HCT116 (cell line): ENCODE measurements at places on chromosomes 4 and X. TPM values are rescaled to one million over a fixed set of nuclear protein-coding genes. Genes with fewer than 3 reads are reported as not detected.

MID1 gene
- total RNA-seq: 48.8 TPM

GRCh38 chrX:106619797-106620196 lies 8.0 kb downstream of the RADX start:
- DNase-seq: no peak

UCP1 gene
- not detected for total RNA-seq

DNA sequence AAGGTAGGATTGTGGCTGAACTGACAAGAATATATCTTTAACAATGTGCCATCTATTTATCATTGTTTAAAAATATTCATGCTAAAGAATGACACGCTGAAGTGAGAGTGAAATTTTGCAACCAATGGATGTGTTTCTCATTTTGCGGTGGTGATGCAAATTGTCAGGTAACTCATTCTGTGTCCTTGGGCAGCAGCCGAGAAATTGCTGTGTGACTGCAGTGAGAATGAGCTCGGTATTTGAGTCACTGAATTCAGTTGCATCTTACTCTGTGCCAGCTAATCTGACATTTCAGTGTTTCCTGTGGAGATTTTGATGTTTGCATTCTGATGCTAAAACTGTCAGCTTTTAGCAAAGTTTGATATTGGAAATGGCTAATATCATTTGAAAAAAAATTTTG lies 28.1 kb downstream of the MCUB start:
- no peak for DNase-seq

- no peak for DNase-seq
These were observed 9.5 kb upstream of the CASK start for GRCh38 chrX:41932885-41933284.

GRCh38 chr4:39814403-39815185 lies 116.7 kb downstream of the UBE2K start:
- peak; percentile 50 for DNase-seq

DNA sequence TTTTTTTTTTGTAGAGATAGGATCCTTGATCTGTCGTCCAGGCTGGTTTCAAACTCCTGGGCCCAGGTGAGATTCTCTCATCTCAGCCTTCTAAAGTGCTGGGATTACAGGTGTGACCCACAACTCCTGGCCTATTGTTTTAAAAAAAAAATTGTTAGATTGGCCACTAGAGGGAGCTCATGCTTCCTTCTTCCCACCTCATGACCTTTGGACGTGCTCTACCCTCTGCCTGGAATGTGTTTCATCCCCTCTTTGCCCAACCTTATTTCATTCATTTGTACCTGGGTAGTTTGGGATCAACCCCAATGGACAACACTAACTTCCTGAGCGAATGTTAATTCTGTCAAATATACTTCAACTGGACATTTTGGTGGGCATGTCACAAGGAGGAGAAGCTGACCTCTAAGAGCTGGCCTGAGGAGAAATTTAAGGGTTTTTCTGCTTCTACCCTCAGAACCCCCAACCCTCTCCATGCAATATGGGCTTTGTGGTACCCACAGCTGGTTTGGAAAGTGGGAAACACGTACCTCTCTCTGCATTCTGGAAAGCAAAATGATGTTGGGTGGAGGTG lies 6.4 kb downstream of the PPEF2 start:
- peak; percentile 23 for DNase-seq

TLR10 gene
- 0.30 TPM for total RNA-seq

DNA sequence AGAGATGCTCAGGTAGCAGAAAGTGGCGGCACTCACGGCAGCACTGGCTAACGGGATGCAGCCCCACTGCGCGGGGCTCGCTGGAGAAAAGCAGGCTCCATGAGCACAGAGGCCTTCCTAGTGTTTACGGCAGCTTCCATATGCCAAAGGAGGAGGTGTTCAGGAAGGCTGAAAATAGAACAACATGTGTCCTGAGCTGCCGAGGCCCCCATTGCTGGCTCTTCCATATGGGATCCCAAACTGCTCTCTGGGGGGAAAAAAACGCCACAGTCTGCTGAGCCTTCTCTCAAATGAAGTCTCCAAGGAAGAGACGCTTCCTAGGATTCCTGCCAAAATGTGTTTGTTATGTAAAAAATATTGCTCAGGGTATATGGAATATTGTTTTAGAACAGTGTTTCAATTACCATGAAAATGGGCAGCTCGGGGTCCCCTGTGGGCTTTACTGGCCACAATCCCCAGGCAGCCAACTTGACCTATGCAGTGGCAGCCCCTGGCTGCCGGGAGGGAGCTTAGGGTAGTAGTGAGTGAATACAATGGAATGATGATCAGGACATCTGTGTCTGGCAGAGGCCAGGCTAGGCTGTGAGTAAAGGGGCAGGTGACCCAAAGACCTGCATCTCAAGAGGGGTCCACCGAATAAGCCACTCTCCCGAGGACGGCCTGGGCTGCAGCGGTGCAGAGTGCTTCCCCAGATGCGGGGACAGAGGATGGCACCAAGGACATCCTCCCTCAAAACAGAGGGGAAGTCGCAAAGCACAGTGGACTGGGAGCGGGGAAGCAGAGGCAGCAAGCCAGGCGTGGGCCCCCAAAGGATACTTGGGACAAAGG lies 170.1 kb downstream of the AFAP1 start:
- no peak for DNase-seq

DNA sequence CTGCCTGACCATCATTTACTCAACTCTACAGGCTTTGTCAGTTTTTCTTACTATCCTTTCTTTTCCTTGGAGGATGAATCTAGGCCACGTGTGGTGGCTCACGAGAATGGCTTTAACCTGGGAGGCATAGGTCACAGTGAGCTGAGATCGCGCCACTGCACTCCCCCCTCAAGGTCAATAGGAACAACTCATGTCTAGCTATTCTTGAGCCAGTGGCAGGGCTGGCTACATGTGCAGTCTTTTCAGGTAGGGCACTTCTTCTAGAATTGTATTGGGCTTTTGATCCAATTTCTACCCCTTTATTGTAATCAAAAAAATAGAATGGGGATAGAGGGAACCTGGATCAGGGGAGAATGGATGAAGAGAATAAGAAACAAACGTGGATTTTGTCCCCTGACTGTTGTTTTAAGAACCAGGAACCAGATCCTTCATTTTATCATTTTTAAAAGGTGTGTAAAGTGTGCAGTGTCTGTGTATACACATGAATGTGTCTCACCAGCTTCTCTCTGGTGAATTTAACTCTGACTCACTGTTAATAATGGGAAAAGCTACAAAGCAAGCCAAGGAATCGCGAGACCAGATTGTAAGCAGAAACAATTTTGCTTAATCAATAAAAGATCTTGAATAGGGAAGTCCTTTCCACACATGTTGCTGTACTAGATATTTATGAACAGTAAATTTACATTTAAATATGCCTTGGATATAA lies 283.9 kb upstream of the GPC4 start:
- no peak for DNase-seq

- no peak for DNase-seq
These were observed 898.8 kb downstream of the C4orf33 start for GRCh38 chr4:129994715-129995114.

DNA sequence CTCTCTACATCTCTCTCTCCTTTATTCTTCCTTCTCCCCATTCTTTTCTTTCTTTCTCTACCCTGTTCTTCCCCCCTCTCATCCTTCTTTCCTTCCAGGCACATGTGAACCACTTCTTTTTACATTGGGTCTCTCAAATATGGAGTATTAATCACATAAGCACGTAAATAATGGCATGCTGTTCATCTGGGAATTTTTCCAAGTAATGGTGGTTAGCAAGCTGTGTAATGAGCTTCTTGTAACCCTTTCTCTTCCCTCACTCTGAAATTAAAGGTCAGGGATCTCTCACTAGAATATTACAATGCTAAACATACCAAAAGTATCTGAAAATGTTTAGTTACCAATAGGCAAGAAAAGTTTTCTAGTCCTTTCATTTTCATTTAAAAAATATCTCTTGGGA lies 239.9 kb upstream of the TEX13A start:
- DNase-seq: no peak
